ENCODE measurements at places on chromosomes 2 and 18.

DNA sequence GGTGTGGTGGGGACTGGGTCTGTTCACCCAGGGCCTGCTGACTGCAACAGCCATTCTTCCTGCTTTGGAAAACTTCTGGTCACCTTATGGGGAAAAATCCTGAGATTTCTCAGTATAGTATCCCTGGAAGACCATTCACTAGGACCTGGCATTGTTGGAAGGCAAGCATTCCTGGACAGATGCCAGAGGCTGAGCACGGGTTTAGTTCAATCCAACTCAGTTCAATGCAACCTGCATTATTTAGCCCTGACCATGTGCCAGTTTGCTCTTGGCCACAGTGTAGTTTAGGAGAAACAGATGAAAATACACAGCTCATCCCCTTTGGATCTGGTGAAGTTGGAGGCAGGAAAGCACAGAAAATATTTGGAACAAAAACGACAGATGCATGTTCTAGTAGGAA lies 95.9 kb downstream of the LPIN1 start:
- peak; percentile 40 for DNase-seq

DNA sequence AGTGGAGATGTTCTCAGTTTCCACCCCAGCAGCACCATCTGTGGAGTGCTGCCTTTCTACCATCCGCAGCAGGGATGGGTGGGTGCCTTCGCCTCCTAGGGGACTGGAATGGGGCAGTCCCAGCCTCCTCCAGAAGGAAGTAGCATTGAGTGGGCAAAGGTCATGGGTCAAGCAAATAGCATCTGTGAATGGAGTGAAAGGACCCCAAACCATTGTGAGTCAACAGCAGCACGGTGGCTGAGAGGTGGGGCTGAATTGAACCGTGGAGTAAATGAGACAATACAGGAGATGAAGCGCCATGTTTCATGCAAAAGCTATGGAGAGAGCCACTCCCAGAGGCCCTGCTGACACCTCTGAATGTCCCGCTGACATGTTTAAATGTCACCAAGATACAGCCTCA lies 9.7 kb downstream of the GPR55 start:
- DNase-seq = no peak

- peak; percentile 43 for DNase-seq
Observed at GRCh38 chr2:85750587-85751575, 2.9 kb upstream of the ATOH8 start.

DNA sequence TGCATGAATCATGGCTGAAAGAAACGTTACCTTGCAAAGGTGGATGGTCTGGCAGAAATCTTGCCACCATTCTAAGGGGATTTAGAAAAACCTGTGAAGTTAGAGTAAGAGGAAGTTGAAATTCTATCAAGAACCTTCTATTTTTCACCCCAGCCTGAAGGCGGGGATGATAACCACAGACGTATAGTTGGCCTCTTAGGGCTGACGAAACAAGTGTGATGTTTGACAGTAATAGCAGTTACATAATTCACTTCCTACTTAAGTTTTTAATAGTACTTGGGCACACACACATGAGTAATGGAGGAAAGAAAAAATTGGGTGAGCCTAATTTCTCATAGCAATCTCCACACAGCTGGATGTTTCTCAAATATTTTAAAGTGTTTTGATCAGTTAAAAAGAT lies 336.6 kb upstream of the SALL3 start:
- no peak for DNase-seq

- DNase-seq = peak; percentile 51
Observed at GRCh38 chr18:11937874-11938478, 29.9 kb upstream of the MPPE1 start.

- DNase-seq = no peak
Observed at GRCh38 chr2:71611781-71612527, 158.6 kb downstream of the DYSF start.

- no peak for DNase-seq
Observed at GRCh38 chr18:3172097-3172496, 47.7 kb downstream of the MYOM1 start.

GRCh38 chr18:23784832-23785245 lies 95.6 kb downstream of the LAMA3 start:
- DNase-seq = no peak

- DNase-seq = no peak
Observed at GRCh38 chr2:235149240-235149659, 197.4 kb downstream of the SH3BP4 start.

DNA sequence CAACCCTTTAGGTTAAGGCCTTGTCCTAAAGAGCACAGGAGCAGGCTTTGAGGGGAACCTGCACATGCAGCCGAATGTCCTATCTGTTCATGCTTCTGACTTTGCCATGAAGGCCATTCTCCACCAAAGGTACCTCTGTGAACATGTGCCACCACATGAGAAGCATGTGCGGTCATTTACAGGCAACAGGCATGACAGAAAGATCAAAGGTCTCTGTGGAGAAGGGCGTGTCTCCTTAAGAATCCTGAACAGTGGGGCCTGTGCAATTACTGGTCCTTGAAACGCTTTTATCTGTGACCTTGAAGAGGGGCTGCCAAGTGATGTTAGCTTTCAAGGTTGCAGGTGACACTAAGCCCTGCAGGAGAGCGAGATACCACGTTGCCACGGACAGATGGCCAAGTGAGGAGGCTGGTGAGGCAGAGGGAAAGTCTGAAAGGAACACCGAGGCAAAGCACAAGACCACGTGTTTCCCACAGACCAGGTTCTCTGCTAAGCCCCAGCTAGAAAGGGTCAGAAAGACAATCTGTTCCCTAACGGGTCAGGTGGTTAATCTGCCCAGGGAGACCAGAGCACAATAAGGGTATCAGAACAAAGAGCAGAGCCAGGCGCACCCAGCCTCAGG lies 19.5 kb upstream of the POMC start:
- DNase-seq = no peak

DNA sequence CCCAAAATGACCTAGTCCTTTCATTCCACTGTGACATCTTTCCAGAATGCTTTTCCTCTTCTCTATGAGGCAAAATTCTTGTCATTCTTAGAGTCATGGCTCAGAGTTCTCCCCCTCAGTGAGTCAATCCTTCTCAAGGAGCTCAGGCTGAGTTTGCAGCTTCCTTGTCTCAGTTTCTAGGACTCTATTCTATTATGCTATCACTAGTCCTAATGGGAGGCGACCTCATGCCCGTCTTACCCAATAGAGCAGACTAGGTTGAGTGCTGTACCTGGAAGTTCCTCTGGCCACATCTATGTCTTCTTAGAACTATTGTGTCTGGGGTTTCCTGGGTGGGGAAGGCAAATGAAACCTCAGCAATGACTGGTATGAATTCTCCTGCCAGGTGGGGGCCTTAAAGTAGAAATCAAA lies 51.5 kb downstream of the HAUS1 start:
- DNase-seq = no peak

DNA sequence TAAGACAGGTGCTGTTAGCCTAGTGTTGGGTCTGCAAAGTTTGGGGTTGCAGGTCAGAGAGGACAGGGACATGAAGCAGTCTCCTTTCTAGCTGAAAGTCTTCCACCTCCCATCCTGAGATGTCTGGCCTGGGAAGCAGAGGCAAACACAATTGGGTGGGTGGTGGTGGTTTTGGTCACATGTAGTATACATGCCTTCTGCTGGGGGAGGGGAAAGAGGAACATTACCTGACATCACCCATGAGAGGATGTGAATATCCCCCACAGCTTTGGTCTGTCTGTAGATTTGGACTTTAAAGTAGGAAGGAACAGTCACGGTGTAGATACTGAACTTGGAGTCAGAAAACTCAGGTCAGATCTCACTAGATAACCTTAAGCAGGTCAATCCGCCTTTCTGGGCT lies 4.6 kb upstream of the DNAJC5G start:
- DNase-seq = no peak

GRCh38 chr2:3785220-3785889 lies 82.0 kb downstream of the DCDC2C start:
- DNase-seq = peak; percentile 9

- DNase-seq = peak; percentile 79
Observed at GRCh38 chr2:238504181-238504931, 77.6 kb downstream of the ASB1 start.

- no peak for DNase-seq
Observed at GRCh38 chr2:1173528-1173927, 222.9 kb downstream of the SNTG2 start.

- no peak for DNase-seq
Observed at GRCh38 chr2:148475626-148476025, 168.9 kb upstream of the EPC2 start.
